ENCODE measurements at places on chromosomes 16 and 17.

DNA sequence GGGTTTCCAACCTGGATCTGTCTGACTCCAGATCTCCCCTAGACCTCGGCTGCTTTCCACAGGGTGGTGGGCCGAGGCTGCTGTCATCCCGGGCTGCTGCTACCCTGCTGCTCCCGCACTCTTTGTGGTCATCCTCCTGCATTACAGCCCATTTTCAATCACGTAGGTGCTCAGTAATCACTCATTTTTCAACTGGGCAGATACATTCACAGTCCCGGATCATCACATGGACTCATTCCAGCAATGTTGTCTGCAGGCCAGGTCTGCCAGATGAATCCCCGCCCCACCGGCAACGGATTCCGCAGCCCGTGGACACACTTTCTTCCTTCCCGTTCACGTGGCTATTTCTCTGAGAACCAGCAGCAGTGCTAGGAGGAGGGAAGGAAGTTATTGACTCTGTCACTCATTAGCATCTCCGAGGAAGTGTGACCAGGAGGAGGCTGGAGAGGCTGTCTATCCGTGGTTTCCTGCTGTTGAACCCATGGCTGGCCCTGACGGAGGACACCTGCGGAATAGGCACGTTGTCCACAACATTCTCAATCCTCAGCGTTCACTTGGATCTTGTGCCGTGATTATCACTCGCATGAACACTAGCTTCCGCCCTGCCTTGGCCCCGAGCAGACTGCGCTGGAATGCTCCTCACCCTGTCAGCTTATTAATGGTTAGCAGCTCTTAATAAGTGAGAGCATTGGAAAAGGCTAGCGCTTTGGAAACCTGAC is 14.7 kb upstream of the ZCCHC14 start:
- DNase-seq: no peak

DNA sequence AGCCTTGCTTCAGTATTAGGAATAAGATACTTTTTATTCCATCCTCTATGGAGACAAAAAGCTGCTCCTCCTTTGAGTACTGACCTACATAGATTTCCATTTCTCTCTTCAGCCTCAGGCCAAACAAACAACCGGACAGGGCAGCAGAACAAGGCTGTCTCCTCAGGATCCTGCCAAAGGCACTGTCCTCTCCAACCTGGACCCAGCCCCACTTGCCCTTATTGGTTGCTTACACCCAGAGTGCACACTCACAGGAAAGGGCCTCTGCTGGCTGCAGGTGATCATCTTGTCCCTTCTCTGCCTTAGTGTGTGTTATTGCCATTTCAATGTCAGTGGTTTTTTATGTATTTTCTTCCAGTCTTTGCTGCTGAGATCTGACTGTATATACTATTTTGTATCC is 26.6 kb downstream of the LIG3 start:
- DNase-seq: no peak

DNA sequence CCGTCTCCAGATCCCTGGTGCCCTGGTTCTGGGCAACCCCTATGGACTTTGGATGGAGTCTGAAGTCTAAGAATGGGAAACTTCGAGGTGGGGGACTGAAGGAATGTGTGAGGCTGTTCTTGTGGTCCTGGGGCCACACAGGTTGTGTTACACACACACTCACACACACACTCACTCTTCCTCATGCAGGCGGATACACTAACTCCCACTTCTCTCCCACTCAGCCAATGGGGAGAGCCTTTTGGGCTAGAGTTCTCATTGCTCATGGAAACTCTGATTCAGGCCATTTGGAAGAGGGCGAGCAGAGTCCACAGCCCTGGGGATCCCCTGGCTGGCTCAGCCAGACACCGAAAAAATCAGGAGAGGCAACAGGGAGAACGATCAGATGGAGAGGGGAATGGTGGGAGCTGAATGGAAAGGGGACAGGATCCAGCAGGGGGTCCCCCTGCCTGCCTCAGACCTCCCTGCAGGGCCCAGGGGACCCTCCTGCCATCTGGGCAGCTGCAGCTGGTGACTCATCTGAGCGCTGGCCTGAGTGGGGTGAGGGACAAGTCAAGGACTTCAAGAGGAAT is 9.1 kb downstream of the IGFBP4 start:
- DNase-seq: no peak

- no peak for DNase-seq
Measured at GRCh38 chr16:82605863-82606620, 20.7 kb upstream of the CDH13 start.

GRCh38 chr17:82064433-82065192 is 991 bp downstream of the DUS1L start:
- DNase-seq: no peak

DNA sequence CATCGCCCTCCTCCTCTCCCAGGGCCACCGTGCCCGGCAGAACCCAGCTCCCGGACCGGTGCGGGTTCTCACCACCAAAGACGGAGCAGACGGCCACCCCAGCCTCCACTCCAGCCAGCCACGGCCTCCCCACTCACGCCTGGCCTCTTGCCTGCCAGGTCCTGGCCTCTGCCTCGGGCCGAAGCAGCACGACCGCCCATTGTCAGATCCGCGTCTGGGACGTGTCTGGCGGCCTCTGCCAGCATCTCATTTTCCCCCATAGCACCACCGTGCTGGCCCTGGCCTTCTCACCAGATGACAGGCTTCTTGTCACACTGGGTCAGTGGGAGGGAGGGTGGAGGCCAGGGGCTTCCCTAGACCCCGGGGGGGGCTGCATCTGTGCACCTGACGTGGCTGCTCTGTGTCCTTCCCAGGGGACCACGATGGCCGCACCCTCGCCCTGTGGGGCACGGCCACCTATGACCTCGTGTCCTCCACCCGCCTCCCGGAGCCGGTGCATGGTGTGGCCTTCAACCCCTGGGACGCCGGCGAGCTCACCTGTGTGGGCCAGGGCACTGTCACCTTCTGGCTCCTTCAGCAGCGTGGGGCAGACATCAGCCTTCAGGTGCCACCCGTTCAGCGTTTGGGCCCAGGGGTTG is 6.6 kb upstream of the RHOT2 start:
- no peak for DNase-seq

DNA sequence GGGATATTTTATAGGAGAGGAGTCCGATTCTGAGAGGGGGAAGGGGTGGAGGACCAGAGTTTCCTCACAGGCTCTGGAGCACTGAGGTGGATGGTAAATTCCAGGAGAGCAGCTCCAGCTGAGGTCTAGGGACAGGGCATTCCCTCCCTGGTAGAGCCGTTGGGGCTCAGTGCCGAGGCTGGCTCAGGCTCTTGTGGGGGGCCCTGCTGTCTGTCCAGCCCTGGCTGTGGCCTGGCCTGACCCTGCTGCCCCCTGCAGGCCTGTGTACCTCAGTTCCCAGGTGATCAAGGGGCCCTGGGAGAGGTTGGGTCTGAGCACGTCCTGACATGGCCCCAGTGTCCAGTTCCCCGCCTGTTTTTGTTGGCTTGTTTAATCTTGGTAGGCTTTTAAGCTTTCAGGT is 16.8 kb downstream of the ZNF750 start:
- no peak for DNase-seq

DNA sequence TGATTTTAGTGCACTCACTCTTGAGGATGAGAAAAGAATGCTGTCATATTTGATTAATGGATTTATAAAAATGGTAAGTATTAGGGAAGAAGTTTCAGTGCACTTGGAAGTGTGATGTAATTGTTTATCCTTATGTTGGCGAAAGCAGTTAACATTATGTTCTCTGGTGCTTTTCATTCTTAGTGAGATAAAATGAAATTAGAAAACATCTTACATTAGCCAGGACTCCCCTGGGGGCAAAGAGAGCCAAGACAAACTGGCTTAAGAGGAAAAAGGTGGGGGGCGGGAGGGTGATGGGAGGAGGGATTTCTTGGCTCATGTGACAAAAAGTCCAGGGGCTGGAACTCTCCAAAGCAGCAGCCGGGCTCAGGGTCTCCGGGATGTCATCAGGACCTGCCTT is 73.2 kb downstream of the KNOP1 start:
- no peak for DNase-seq

GRCh38 chr16:58628845-58629732 is 537 bp downstream of the CNOT1 start:
- DNase-seq: no peak

DNA sequence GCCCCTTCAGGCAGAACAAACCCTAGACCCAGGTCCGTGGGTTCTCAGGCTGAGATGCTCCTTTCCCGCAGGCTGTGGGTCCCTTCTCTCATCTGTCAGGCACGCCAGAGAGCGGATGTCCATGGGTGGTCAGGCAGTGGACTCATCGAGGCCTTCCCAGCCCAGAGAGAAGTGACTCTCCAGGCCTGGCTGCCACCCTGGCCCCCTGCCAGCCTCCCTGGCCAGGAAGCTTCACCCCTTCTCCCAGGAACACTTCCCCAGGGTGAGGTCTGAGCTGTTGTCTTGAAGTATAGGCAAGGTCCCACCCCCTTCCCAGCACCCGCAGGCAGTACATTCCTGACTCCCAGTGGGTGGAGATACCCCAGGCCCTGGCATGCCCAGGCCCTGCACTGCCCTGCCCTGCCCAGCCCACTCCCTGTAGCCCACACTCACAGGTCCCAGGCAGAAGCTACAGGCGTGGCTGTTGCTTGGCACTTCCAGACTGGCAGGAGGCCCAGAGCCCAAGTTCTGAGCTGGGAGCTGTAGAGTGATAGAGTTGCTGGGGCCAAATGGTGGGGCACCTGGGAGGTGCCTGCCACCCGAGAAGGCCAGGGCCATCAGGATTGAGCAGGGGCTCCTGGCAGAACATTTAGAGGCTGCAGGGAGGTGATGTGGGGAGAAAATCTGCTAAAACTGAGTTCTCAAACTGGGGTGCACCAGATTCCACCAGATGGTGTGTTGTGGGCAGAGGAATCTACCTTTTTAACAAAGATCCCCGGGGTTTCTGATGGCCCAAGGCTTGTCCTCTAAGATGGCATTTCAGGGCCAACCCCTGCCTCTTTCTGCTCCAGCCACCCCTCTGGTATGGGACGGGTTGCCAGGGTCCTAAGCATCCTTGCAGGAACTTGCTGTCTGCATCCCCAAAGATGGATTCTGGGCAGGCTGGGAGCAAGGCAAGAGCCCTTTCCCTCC is 6.7 kb downstream of the ITGA3 start:
- no peak for DNase-seq

GRCh38 chr16:70804153-70804733 is 3.3 kb upstream of the VAC14 start:
- DNase-seq: no peak

DNA sequence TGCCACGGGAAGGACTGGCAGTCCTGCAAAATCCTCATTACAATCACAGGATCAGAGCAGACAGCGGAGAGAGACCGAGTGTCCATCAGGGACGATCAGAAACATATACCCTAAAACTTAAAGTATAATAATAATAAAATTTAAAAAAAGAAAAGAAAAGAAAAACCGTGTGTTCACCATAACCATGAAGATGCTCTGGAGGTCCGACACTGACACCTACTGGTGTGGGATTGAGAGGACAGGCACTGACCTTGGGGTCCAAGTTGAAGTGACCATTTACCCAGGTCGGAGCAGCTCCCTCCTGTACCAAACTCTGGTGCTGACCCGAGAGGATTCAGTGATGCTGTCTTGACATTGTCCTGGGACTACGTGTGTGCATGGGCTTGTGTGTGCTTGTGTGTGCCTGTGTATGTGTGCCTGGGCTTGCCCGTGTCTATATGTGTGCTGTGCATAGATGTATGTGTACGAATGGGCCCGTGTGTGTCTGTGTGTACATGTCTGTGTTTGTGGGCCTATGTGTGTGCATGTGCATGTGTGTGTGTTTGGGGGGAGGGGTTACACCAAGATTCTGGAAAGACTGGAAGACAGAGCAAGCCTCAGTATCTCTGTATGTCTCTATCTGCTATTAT is 10.0 kb upstream of the CD300LD start:
- no peak for DNase-seq

DNA sequence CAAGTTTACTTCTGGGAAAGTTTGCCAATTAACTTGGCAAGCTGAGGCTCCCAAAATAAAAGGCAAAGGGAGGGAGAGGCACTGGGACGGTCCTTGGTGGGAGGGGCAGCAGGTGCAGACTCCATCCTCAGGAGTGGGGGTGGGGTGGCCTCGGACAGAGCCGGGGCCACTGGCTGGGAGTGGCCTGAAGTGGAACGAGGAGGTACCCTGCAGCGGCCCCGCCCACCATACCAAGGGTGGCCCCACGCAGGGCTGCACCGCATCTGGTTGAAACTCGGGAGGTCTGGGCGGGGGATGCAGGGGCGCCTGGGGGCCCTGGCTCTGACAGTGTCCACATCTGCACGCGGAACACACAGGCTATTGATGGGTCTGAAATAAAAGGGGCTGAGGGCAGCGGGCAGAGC is 42.4 kb upstream of the SLC38A10 start:
- no peak for DNase-seq

DNA sequence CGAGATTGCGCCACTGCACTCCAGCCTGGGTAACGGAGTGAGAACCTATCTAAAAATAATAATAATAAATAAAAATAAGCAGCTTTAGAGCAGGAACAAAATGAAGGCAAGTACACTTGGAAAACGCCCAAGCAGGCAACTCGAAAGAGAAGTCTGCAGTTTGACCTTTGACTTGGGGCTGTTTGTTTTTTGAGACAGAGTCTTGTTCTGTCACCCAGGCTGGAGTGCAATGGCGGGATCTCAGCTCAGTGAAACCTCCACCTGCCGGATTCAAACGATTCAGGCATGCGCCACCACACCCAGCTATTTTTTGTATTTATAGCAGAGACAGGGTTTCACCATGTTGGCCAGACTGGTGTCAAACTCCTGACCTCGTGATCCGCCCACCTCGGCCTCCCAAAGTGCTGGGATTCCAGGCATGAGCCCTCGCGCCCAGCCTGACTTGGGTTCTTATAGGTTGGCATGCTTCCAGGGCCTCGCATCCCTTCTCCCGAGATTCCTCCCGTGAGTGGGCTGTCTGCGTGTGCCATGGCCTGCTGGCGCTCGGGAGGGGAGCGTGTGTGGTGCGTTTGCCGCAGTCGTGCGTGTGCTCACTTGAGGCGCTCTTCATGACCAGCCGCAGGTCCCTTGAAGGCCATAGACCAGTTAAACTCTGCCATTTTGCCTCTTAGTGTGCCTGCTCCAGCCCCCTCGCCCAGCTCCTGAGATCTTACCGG is 18.4 kb upstream of the UBE2I start:
- no peak for DNase-seq

DNA sequence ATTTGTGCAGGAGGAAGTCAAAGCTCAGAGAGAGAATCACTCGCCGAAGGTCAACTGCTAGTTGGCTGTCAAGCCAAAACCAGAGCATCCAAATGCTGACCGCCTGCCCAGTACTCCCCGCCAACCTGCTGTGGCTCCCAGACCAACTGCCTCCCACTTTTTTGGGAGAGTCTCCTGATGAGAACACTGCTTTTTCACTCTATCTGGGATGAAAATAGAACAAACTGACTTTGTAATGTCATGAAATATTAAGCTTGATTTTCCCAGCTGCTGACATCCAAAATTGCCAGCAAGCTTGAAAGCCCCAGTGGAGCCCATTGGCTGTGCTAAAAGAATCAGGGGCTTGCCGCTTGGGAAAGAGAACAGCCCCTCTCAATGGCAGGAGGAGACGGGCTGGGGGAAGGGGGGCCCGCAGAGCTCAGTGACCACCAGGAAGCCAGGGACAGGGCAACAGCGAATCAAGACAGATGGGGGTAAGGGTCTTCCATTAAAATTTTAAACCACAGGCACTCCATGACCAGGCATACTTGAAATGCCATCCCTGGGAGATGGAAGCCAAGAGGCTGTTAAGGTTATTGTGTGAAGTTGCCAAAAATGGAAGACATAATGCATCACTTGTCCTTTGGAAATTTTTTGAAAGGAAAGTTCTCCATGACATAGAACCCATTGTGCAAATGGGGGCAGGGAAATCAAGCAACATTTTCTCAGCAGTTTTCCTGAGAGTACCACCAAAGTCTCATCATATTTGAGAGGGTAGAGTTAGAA is 125.7 kb upstream of the CDH5 start:
- DNase-seq: no peak

- no peak for DNase-seq
Measured at GRCh38 chr17:72294487-72294893, 173.7 kb downstream of the SOX9 start.

Data from stimulated activated CD4-positive, alpha-beta T cell treated with anti-CD3 and anti-CD28 coated beads, TNF-alpha, amount 100 ng/mL, for 1 hour (primary cell).